ENCODE measurements at places on chromosomes 16 and 17.

DNA sequence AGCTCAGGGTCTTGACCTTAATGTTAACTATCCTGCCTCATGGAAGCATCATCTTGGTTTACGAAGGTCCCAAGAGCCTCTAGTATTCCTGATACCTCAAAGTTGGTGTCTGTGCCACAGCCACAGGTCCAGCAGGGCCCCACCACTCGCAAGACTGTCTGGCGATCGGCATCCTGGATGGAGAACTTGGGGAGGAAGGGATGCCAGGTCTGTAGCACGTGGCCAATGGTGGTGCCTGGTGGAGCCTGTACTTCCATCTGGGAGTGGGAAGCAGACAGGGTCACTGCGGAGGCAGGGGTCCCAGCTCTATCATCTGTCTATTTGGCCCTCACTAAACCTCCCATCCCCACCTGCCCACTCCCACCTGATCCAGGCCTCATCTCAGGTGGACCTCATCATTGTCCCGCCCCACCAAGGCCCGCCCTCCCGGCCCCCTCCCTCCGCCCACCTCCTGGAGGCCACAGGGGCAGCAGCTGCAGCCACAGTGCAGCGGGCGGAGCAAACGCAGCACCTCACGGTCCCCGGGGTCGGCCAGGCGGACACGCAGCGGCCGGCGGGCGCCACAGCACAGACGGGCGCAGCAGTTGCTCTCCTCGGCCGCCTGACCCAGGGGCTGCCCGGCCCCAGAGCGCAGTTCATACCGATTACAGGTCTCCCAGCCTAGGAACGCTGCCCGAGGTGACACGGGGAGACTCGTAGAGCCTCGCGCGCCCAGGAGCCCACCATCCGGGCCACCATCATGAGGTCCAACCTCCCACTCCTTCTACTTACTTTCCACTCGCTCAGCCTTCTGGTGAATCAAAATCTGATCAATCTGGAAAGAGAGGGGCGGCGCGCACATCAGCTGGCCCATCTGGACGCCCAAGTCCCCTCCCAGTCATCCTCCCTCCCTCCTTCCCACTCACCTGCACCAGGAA is 1.4 kb downstream of the PLSCR3 start:
- no peak for DNase-seq

GRCh38 chr17:31416503-31416923 is 25.0 kb downstream of the RAB11FIP4 start:
- DNase-seq = no peak

- no peak for DNase-seq
Observed at GRCh38 chr16:71364133-71364681, 5.7 kb downstream of the CALB2 start.

DNA sequence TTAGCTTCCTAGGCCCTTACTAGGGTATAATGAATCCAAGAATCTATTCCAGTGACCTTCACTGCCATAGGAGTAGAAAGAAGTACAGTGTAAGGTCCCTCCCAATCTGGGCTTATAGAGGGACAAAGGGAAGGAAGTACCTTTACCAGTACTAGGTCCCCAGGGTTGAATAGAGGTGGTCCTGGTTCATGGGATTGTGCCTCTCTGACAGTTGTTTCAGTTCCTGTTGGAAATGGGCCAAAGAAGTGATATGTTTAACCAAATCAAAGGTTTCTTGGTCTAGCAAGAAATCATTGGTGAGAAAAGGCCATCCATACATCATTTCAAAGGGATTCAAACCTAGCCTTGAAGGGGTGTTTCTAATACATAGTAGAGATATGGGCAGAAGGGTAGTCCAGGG is 16.0 kb upstream of the ZNHIT3 start:
- DNase-seq = no peak

All from H54 (cell line).